ENCODE measurements at places on chromosomes 12 and 14. TPM values are rescaled to one million over a fixed set of nuclear protein-coding genes. Genes with fewer than 3 reads are reported as not detected.

The RPS6KL1 gene
- total RNA-seq, result 19.8 TPM

The AQP2 gene
- total RNA-seq, result not detected

The KRT78 gene
- not detected for total RNA-seq

The AQP6 gene
- not detected for total RNA-seq

The RIMBP2 gene
- total RNA-seq, result not detected

The RIMKLB gene
- total RNA-seq, result 13.8 TPM

The CD27 gene
- not detected for total RNA-seq

The COX8C gene
- total RNA-seq, result 0.67 TPM

The FITM1 gene
- 112 TPM for total RNA-seq

The NELL2 gene
- 1.3 TPM for total RNA-seq

The PPM1H gene
- 4.0 TPM for total RNA-seq

The CCDC197 gene
- 3.4 TPM for total RNA-seq

- DNase-seq, result no peak
These were observed 604 bp downstream of the ZNF384 start for GRCh38 chr12:6688543-6688998.

DNA sequence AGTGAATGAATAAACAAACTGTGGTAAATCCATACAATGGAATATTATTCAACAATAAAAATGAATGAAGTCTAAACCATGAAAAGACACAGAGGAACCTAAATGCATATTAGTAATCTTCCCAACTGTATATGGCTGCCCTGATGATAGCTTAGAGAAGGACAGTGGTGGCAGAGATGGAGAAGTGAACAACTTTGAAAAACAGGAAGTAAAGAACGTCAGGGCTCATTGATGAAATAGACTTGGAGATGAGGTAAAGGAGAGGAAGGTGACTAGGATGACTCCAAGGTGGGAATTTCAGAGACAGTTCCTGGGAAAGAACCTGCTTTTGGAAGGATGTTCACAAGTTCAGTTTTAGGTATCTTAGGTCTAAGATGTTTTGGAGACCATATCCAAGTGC, 36.3 kb upstream of the NT5DC3 start:
- no peak for DNase-seq

- DNase-seq, result no peak
These were observed 50.4 kb downstream of the ARID2 start for GRCh38 chr12:45779936-45780335.

GRCh38 chr12:92845329-92845728, 83.8 kb downstream of the EEA1 start:
- no peak for DNase-seq

DNA sequence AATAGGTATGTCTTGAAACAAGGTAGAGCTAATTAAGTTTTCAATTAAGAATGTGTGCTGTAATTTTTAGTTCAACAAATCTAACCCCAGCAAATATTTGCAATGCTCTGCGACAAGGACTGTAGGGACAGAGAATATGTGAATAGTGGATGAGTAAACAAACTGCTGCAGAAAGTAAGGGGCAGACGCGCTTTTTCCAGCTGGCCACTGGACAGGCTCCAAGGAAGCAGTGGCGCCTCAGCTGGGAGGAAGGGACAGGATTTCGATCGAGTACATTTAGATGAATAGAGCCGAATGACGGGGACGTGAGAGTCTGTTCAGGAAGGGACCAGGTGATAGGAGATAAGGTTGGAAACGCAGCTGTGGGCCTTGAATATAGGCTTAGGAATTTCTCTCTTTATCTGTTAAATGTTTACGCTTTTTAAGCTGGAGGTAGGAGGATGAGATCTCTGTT, 69.3 kb downstream of the ELK3 start:
- no peak for DNase-seq

DNA sequence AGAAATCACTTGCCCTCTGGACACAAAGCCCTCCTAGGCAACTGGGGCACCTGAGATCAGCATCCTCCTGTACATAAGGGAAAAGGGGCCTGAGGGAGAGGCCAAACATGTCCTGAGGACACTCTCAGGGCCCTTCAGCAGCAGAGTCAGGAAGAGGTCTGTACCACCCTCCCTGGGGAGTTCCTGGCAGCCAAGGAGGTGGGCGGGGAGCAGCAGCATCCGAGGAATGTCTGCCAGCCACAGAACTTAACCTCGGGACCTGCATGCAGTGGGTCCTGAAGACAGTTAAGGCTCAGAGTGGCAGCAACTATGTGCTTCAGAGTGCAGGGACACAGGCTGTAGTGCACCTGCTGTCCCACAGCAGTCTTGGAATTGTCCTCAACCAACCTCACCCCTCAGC, 62.1 kb downstream of the SPTB start:
- DNase-seq, result no peak

DNA sequence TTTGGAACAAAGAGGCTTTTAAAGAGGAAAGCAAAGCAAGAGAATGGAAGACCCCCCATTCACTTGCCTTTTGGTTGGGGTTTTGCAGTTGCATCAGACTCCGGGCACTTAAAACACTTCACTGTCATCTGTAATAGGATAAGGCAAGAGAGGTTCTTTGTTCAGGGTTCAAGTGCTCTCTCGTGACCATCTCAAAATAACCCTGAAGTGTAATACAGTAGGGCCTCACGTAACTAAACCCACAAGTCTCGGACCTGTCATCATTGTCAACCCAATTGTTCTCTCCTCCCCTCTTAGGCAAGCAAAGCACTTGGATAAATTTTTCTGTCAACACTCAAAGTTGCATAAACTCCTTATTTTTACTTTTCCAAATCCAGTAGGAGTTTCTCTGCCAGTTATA, 26.9 kb upstream of the MYBPC1 start:
- no peak for DNase-seq

DNA sequence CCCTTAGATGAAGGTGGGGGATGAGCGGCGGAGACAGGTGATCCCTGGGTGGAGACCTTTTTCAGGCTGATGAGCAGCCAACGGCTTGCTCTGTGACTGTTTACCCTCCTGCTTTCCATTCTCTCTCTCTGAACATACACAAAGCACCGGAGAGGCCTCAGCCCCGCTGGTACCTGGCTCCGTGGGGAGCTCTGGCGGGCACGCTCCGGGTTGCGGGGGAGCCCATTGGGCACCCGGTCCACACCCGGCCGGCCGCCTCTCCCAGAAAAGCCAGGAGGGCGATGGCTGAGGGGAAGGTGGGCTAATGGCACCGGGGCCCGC, 545 bp downstream of the SMARCC2 start:
- DNase-seq, result no peak

DNA sequence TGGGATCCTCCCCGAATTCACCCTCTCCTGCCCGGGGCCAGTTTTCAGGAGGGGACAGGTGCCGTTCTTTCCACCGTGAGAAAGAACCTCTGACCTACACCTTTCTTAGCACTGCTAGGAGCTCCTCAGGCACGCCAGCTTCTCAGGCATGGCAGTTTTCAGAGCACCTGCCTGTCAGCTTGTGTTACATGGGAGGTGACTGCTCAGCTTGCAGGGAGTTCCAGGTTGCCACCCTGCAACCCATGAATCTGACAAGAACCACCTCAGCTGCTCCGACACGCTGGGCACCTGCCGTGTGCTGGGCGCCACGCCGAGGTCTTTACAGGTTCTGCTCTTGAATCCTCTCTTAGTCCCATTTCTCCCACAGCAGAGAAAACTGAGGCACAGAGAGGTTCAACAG, 12.9 kb downstream of the BRI3BP start:
- DNase-seq, result no peak

GRCh38 chr12:65881348-65881961, 57.2 kb downstream of the HMGA2 start:
- peak; percentile 82 for DNase-seq

GRCh38 chr14:90785876-90786450, 30.3 kb downstream of the TTC7B start:
- DNase-seq, result no peak

GRCh38 chr14:85867450-85867849, 337.5 kb downstream of the FLRT2 start:
- DNase-seq, result no peak

DNA sequence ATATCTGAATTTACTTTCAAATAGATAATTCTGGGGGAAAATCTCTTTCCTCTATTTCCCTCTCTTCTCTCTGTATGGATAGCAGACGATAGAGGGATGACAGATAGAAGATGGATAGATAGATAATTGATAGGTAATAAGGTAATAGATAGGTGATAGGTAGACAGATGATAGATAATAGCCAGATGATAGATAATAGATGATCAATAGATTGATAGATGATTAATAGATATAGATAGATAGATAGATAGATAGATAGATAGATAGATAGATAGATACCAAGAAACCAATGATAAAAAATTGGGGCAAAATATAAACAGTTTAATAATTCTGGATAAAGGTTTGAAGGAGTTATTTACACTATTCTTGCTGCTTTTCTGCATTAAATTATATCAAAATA, 26.6 kb upstream of the RIMBP2 start:
- DNase-seq, result no peak

GRCh38 chr12:71892059-71892458, 46.6 kb upstream of the TPH2 start:
- no peak for DNase-seq

DNA sequence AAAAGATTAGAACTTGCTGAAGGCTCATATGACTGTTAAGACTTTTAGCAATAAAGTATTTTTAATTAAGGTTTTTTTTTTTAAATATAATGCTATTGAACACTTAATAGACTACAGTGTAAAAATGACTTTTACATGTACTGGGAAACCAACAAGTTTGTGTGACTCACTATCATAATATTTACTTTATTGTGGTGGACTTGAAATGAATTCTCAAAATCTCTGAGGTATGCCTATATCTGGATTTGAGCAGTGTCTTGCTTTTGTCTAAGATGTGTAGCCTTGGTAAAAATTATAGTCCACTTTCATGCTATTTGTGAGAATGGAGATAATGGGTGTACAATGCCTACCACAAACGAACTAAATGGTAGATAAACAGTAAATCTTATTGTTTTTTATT, 33.9 kb upstream of the NAV3 start:
- no peak for DNase-seq

GRCh38 chr14:100578552-100578951, 8.7 kb downstream of the BEGAIN start:
- no peak for DNase-seq

DNA sequence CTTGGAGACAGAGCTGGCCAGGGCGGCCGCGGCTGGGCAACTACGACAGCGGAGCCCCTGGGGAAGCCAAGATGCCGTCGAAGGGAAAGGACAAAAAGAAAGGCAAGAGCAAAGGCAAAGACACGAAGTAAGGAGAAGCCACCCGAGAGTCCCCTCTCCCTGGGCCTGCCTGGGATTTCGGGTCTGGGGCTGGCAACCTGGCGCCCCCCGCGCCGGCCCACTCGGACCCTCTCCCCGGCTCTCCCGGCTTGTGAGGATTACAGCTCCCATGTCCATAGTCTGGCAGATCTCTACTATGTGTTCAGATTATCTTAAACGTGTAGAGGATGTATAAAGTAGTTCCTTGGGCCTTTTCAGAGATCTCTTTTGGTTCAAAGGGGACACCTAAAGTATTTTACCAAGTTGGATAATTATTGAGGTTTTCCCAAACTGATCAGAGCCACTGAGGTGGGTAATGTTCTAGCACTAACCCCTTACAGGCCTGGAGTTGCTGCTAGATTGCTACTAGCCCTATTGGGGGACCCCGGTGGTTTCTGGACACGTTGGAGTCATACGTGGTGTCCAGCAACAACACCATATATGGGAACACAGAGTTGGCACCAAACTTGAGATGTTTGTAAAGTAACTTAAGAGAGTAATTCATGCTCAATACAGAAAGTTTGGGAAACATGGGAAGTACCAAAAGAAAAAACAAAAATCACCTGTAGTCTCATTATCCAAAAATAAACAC, 424 bp downstream of the BBOF1 start:
- no peak for DNase-seq

DNA sequence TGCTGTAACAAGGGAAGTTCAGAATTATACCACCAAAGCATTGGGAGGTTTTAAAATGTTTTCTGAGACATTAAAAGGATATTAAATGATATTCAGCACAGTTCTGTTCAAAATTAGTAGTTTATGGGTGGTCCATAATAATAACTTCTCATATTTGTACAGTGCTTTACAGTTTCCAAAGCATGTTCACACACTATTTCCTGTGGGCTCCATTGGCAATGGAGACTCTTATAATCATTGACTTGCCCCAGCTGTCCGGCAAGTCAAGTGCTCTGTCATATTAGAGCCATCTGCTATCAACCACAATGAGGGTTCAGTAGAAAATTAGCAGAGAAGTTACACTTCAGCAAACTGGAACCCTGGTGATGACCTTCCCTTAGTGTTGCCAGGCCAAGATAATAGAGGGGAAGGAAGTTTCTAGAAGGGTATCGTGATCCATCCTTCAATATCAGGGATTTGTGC, 526.6 kb upstream of the CCDC196 start:
- DNase-seq, result no peak

GRCh38 chr12:39795481-39795880, 175.9 kb upstream of the ABCD2 start:
- no peak for DNase-seq

- DNase-seq, result no peak
These were observed 753 bp downstream of the CSRNP2 start for GRCh38 chr12:51082561-51083125.

- DNase-seq, result peak; percentile 76
These were observed 29.0 kb downstream of the PDE6H start for GRCh38 chr12:15001733-15002382.

Data from cardiac septum (tissue), 1 donor.